ENCODE measurements at places on chromosomes 5 and 9.

- DNase-seq = no peak
Observed at GRCh38 chr5:179879690-179880010, 21.0 kb upstream of the MRNIP start.

DNA sequence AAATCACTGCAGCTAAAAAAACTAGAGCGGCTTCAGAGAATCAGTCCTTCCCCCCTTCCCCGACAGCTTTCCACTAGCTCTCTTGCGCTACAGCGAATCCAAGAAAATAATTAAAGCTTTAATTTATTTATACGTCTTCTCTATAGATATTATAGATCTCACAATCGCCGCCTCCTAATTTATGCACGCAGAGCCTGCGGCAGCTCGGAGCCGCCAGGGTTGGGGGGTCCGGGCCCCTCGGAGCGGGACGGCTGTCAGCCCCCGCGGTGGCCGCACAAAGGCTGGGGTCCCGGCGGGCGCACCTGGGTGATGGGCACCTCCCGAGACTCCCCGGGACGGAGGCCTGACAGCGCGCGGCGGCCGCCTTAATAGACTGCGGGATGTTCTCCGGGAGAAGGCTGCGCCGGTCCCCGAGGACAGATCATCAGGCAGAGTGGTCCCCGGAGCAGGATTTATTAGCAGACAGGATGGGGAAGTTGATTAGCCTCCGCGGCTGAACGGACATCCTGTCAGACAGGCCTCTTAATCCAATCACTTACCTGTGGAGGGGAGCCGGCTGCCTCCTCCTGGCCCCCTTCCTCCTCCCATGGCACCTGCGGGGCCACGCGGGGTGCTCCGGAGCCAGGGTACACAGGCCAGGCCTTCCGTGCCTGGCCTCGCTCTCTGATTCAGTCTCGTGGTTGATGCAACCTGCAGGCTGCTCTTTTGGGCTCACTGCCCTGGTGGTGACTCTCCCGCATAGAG, 166.8 kb downstream of the MELK start:
- no peak for DNase-seq

GRCh38 chr5:150299571-150300327, 3.0 kb downstream of the ARSI start:
- no peak for DNase-seq

GRCh38 chr5:118776755-118777154, 211.6 kb downstream of the DTWD2 start:
- no peak for DNase-seq

- no peak for DNase-seq
Observed at GRCh38 chr5:31759925-31760324, 121.0 kb downstream of the PDZD2 start.

- DNase-seq = no peak
Observed at GRCh38 chr9:133246991-133247390, 28.0 kb downstream of the ABO start.
